ENCODE measurements at places on chromosomes 12 and 14.
A peak's percentile ranks its signal among the peaks of the same experiment; 100 is the strongest.

DNA sequence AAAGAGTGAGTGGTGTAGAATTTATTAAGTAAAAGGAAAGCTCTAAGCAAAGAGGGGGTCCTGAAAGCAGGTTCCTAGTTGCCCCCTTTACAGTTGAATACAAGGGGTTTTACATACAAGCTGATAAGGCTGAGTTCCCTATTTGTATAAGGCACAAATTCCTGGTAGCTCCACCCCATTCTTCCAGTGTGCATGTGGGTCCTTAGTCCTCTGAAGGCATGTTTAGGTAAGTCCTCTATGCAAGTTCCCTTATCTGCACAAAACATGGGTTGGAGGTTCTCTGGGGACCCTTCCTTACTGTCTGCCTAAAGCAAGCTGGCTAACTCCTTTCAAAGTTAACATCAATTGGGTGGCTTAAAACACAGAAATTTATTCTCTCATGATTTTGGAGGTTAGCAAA lies 2.9 kb upstream of the FAR2 start:
- DNase-seq, result no peak

- DNase-seq, result peak; percentile 92
These were observed 823 bp downstream of the RNF10 start for GRCh38 chr12:120534703-120535655.

GRCh38 chr12:106138633-106139421 lies at the start of gene NUAK1:
TSS of gene NUAK1 (minus strand) at chr12:106138954. CDS start at chr12:106138653, 301 bp downstream.
- peak; percentile 45 for DNase-seq

GRCh38 chr12:41325336-41325735 lies 137.2 kb downstream of the PDZRN4 start:
- no peak for DNase-seq

DNA sequence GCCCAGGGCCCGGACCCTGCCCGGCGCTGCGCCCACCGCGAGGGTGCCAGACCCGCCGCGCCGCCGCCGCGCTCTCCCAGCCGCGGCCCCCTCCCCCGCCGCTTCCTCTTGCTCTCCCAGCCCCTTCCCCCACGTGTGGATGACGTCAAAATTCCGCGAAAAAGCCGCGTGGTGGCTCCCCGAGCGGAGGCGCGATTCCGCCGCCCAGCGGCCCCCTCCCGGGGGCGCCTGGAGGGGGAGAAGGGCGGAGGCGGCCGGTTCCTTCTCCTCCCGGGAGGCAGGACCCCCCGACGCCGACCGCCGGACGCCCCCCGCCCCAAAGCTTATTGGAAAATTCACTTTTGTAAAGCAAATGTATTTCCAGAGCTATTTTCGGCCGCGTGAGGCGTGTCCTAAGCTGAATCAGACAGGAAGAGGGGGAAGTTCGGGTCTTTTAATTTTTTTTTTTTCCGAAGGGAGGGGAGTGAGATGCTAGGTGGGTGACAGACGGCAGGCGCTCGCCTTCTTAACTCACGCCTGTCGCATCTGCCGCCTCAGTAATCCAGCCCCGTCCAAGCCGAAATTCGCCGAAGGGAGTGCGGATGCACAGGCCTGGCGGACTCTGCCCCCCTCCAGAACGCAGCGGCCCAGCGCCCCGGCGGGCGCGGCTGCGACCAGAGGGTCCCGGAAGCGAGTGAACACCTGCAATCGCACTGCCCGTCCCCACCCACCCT lies 4.1 kb upstream of the CCND2 start:
- peak; percentile 29 for DNase-seq

GRCh38 chr14:41785696-41786095 lies 179.0 kb downstream of the LRFN5 start:
- DNase-seq, result no peak

- peak; percentile 64 for DNase-seq
These were observed 60.4 kb upstream of the ARID2 start for GRCh38 chr12:45669093-45669492.

DNA sequence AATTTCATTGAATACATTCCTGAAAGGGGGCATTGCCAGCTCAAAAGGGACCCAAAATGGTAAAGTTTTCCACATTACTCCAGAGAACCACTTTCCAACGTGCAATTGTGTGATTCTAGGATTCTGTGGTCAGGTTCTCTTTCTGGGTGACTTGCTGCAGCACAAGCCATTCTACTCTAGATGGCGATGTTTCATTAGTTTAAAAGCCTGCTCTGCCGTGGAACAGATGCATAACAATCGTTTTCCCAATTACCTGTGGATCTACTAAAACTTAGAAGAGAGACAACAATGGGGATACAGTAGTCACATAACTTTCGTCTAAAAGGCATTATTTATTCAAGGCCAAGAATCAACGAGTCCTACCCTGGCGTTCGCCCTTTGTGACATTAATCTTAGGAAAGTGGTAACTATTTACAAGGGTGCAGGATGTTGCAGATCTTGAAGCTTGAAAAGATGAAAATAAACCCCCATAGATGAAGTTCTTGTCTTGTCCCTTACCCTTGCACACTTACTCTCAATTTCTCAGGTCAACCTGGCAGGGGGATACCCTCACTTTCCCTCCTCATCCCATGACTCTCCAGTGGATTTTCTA lies 400.9 kb downstream of the SNAPC1 start:
- DNase-seq, result peak; percentile 56

- DNase-seq, result peak; percentile 40
These were observed 39.1 kb downstream of the TSPAN9 start for GRCh38 chr12:3116106-3116844.

- peak; percentile 95 for DNase-seq
These were observed 37.2 kb upstream of the BDKRB2 start for GRCh38 chr14:96167224-96168148.

GRCh38 chr12:116263431-116263830 lies 14.1 kb downstream of the MED13L start:
- DNase-seq, result no peak

GRCh38 chr12:107320929-107321631 lies 227.7 kb upstream of the CRY1 start:
- DNase-seq, result peak; percentile 26

GRCh38 chr14:53954551-53955228 lies 1.9 kb downstream of the BMP4 start:
- peak; percentile 36 for DNase-seq

- DNase-seq, result no peak
These were observed 271.0 kb downstream of the ALG10B start for GRCh38 chr12:38587594-38587993.

GRCh38 chr14:45838597-45838996 lies 585.6 kb upstream of the MIS18BP1 start:
- no peak for DNase-seq

GRCh38 chr12:14843425-14843887 lies at the start of gene ART4:
TSS of gene ART4 (minus strand) at chr12:14843526. CDS start at chr12:14843113, 413 bp downstream.
- DNase-seq, result no peak

- peak; percentile 50 for DNase-seq
These were observed 200.6 kb downstream of the ANO4 start for GRCh38 chr12:100995201-100995600.

- DNase-seq, result no peak
These were observed 69.0 kb downstream of the WSCD2 start for GRCh38 chr12:108198043-108198442.

DNA sequence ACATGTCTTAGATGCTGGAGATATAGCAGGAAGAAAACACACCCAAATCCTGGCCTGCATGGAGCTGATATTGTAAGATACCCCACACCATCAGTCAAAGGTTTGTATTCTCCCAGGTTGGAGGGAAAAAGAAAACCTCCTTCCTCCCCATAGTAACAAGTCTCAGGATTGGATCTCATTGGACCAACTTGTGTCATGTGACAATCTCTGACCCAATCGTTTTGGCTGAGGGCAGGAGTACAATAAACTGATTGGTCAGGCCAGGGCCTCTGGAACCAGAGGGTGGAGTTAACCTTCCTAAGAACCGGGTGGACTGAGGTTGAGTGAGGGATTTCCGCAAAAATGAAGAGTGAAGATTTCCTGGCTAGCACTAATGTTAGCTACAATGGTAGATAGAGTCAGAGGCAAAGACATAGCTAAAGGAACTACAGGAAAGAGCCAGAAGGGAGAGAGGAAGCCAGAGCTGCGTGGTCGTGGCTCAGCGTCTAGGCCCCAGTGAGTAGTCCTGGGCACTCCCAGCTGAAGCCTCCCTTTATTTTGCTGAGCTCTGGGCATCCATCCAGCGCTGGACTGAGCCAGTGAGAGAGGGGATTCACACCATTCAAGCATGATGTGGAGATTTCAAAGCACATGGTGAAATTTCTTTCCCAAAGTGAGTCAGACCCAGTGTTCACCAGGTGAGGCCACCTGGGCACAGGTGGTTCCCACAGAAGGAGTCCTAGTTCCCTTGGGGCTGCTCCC lies 219.9 kb downstream of the AACS start:
- DNase-seq, result no peak

- peak; percentile 1 for DNase-seq
These were observed 42.4 kb downstream of the RALGAPA1 start for GRCh38 chr14:35766700-35767082.

DNA sequence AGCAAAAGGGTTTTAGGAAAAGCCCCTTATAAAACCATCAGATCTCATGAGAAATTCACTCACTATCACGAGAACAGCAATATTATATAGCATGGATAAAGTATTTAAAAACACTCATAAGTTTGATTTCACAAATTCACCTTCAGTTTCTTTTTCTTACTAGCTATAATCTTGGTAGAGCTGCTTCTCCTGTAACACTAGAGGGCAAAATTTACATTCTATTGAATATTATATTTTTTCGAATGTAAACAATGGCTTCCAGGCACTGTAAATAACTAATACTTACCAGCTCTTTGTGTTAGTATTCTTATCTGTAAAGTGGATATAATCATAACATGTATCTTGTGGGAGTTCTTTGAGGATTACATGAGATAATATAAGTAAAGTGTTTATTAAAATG lies 259.6 kb downstream of the CCER1 start:
- peak; percentile 23 for DNase-seq

DNA sequence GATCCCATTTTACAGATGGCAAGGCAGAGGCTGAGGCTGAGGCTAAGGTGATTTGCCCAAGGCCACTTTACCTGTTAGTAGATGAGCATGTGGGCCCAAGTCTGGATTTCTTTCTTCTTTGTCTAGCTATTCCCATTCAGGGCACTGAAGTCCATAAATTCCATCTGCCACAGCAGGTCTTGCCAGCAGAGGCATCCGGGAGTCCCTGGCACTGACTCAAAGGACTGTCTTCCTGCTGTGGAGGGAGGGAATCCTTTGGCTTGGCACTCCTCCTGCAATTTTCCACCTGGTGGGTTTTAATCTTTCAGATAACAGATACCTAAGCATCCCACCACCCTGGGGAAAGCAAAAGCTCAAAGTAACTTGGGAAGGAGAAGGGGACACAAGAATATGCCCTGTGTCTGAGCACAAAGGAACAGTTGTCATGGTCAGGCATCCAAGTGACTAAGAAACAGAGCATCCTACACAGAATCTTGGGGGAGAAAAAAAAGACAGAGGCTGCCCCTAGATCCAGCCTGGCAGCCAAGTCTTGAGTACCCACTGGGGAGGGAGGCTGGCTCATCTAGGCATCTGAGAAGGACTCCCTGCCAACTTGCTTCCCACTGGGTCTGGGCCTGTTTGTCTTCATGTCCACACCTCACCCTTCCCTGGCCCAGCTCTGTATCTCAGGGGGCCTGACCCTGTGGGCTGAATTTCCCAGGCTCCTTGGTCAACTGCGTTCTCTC lies 35.6 kb upstream of the CMKLR1 start:
- DNase-seq, result no peak

GRCh38 chr14:35861204-35861868 lies 35.2 kb downstream of the BRMS1L start:
- DNase-seq, result no peak

GRCh38 chr14:23469906-23470403 lies 452 bp downstream of the NGDN start:
- DNase-seq, result no peak

- DNase-seq, result peak; percentile 72
These were observed 4.6 kb downstream of the FAM177A1 start for GRCh38 chr14:35050652-35051051.

DNA sequence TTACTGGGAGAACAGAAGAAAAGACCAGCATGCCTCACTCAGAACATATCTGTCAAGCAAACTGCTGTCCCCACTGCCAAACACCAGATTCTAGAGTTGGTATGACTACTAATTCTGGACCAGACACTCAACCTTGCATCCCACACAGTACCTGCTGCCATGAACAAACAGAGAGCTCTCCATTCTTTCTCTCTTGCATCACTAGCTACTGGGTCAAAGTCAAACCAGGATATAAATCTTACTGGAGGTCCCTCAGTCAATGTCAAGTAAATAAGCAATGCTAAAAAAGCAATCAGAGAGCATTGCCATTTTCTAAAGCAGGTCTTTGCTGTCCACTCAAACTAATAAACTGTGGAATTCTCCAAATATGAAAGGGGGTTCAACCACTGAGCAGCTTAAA lies 452.4 kb upstream of the SEL1L start:
- DNase-seq, result no peak

DNA sequence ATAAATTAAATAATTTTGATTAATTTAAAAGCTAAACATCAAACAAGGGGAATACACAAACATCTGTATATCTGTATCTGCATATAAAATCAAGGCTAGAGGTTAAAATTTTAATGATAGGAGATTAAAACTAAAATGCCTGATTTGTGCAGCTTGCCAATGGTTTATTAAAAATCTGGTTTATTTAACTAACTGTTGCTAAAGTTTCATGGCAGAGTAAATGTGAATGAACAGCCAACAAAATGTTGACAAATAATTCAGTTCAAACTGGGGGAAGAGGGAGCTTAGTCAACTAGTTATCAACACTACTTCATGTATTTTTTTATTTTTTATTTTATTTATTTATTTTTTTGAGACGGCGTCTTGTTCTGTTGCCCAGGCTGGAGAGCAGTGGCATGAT lies 43.0 kb downstream of the BTG1 start:
- no peak for DNase-seq

Data from IMR-90 (cell line).